ENCODE measurements at places on chromosomes 12 and 14.

DNA sequence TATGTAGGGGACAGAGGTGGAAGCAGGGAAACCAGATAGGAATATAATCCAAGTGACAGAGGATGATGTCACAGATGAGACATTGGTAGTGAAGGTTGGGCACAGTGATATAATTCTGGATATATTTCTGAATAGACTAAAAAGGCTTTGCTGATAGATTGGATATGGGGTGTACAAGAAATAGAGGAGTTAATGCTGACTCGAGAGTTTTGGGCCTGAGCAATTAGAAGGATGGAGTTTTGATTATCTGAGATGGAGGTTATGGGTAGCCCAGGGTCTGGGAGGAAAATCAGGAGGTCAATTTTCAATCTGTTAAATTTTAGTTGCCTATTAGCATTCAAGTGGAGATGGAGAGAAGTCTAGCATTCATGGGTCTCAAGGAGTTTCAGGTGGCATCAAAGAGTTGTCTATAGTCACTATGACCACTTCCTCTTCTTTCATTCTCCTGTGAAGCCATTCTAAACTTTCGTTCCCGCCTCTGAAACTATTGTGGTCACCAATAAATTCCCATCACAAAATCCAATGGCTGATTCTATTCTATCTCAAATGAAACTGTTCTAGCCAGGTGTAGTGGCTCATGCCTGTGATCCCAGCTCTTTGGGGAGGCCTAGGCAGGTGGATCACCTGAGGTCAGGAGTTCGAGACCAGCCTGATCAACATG, 10.6 kb upstream of the ANO6 start:
- DNase-seq, result no peak

DNA sequence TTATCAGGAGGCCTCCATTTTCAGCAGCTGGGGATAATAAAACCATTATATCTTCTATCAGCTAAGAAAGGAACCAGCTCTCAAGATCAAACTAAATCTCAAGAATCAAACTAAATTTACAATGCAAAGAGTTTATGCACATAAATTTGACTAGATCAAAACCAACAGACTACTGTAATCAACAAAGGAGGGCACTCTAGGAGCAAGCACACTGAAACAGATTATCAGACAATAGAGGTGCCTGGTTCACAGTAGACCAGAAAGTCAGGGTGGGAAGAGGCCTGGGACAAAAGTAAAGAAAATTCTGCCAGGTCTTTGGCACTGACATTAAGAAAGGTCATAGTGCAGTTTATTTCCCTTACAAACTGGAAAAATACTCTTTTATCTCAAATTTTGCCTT, 61.0 kb downstream of the HECTD4 start:
- no peak for DNase-seq

DNA sequence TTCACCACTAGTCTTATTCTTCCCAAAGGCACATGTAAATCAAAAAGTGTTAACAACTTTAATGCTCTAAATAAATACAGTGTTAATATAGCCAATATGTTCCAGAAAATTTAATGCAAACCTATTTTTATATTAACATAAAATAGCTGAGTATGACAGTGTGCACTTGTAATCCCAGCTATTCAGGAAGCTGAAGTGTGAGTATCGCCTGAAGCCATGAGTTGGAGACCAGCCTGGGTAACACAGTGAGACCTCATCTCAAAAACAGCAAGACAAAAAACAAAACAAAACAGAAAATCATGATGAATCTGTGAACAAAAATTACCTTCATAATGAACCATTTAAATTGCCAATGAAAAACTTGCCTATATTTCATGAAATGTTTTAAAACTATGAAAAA, 798.9 kb downstream of the SLC6A15 start:
- no peak for DNase-seq

GRCh38 chr14:95292660-95293425, 26.9 kb downstream of the CLMN start:
- no peak for DNase-seq

- DNase-seq, result no peak
Observed at GRCh38 chr14:95452893-95453712, 63.3 kb downstream of the SYNE3 start.

GRCh38 chr12:39070775-39071174, 165.4 kb upstream of the CPNE8 start:
- no peak for DNase-seq

- DNase-seq, result no peak
Observed at GRCh38 chr14:52329678-52330369, 15.7 kb downstream of the PTGER2 start.

DNA sequence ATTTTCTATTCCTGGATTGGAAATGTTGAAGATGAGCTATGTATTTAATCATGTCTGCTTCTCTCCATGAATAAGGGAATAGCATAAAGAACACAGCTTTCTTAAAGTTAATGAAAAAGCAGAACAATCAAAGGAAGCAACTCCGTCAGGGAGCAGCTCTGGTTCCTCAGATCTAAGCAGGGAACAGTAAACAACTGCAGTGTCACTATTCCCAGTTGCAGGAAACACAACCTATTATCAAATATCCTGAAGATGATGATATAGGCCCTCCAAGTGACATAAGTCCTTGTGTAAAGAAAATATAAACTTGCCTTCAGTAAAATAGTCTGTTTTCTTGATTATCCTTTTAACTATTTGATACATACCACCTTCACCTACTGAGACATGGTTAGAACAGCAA, 228.1 kb downstream of the KCNC2 start:
- DNase-seq, result no peak

GRCh38 chr14:59566296-59566695, 10.3 kb downstream of the CCDC175 start:
- DNase-seq, result no peak

DNA sequence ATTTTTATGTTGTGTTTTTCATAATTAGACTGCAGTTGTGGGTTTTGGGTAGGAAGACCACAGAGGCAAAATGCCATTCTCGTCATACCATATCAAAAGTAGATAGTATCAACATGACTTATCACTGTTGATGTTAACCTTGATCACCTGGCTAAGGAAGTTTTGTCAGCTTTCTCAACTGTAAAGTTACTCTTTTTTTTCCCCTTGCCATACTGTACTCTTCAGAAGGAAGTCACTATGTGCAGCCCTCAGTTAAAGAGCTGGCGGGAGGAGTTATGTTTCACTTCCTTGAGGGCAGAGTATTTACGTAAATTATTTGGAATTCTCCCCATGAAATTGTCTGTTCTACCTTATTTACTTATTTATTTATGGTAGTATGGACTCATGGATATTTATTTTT, 78.7 kb downstream of the PRORP start:
- DNase-seq, result no peak

- DNase-seq, result no peak
Observed at GRCh38 chr14:102264775-102265174, 40.2 kb downstream of the MOK start.

- no peak for DNase-seq
Observed at GRCh38 chr14:81301813-81302212, 81.1 kb upstream of the GTF2A1 start.

DNA sequence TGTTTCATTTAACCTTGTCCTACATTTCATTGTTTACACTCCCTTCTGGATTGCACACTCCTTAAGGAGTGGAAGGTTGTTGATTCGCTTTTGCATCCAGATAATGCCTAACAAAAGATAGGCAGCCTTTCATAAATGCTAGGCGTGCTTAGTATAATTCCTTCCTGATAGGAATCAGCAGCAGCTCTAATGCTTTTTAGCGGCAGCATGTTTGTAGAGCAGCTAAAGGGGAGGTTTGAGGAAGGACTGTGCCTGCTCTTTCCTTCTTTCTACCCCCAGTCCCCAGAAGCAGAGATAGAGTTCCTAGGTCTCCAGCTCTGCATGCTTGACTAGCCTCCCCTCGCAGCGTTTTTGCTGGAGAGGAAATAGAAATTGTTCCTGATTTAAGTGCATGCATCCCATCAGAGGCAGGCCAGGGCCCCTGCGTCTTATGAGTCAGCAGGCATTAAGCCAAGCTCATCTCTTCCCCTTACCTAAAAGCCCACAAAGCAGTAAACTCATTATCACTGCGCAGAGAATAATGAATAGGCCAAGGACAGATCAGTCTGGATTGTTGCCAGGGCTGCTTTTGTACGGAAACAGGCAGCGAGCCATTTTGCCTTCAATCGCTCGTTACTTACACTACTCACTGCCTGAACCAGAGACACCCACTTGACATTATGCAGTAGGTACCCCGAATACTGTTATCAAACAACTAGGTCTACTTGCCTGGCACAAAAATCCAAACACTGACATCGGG, 14.0 kb upstream of the TBPL2 start:
- no peak for DNase-seq

GRCh38 chr14:75417674-75418073, 10.1 kb upstream of the JDP2 start:
- DNase-seq, result no peak

- no peak for DNase-seq
Observed at GRCh38 chr14:63470962-63471793, 72.0 kb downstream of the PPP2R5E start.

- DNase-seq, result no peak
Observed at GRCh38 chr14:103304706-103305105, 29.3 kb upstream of the EIF5 start.

DNA sequence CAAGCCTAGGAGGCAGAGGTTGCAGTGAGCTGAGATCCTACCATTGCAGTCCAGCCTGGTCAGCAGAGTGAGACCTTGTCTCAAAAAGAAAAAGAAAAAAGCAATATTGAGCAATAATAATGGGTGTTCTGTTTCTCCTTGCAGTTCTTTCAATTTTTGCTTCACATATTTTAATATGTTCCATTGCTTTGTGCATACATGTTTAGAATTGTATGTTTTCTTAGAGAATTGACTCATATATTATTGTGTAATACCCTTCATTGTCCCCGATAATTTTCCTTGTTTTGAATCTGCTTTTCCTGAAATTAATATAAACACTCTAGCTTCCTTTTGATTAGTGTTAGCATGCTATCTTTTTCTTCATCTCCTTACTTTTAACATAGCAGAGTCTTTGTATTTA, 138.4 kb upstream of the NPAS3 start:
- no peak for DNase-seq

DNA sequence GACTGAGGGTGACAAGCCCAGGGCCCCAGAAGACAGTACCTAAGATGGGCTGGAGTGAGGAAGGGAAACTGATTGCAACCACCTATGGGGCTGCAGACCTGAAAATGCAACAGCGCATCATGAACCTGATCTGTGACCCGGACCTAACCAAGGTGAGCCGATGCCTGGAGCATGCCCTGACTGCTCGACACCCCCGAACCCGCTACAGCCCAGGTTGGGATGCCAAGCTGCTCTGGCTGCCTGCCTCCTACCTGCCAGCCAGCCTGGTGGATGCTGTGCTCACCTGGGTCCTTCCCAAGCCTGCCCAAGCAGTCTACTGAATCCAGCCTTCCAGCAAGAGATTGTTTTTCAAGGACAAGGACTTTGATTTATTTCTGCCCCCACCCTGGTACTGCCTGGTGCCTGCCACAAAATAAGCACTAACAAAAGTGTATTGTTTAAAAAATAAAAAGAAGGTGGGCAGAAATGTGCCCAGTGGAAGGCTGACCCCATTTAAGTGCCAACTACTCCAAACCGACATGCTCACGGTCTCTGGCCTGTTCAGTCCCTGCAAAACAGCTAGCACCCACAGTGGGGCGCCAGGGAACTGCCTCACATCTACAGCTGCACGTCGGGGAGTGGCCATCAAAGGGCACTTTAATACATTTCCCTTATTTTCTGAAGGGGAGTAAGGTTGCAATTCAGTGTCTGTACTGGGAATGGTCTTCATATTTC, 4.2 kb downstream of the RDH5 start:
- no peak for DNase-seq

DNA sequence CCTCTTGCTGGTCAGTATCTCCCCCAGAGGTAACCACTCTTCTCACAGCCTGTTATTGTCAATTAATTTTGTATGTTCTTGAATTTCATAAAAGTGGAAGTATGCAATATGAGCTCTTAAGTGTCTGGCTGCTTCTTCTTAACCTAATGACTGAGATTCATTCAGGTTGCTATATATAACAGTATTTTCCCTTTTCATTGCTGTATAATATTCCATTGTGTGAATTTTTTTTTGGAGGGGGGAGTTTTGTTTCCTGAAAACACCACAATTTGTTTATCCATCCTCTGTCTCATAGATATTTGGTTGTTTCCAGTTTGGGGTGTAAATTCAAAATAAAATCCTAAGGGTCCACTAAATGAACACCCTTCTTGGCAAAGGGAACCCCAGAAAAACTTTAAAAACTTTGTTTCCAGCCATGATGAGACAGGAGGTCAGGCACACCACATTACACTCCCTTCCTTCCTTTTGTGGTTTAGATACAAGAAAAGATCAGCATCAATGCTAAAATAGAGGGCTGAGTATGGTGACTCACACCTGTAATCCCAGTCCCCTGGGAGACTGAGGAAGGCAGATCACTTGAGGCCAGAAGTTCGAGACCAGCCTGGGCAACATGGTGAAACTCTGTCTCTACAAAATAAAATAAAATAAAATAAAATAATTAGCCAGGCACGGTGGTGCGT, 4.1 kb upstream of the DAO start:
- DNase-seq, result no peak

- no peak for DNase-seq
Observed at GRCh38 chr12:57236201-57236924, 6.9 kb downstream of the SHMT2 start.

DNA sequence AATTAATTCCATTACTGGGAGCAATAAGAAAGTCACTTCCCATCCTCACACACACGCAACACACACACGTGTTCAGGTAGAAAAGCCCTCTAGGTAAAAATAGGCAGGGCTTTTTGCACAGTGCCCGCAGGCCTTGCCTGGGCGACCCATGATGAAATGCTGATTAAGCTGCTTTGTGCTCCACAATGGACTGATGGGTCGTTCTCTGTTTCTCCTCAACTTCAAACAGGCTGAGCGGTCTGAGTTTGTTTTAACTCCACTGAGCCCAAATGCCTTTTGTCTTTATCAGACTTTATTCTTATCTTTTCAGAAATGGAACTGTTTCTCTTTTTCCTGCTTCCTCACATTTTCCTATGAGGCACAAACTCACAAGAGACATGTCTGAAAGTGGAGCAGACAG, 9.4 kb upstream of the DACT1 start:
- DNase-seq, result no peak

DNA sequence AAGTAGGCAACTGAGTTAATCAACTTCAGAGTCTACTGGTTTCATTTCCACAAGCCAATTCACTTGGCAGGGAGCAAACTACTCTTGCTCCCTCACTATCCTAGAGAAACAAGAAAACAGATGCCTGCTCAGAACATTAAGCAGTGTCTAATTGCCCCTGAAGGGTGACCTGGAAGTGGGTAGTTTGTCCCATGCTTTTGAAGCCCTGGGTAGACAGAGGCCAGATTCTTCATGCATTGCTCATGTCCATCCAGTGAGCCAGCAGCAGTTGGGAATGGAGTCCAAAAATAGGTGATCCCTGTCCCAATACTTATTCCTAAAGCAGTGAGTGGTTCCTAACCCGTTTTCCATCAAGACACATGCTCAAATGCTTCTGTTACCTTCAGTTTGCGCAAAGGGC, 48.8 kb downstream of the BICDL1 start:
- no peak for DNase-seq
